Stimulated activated CD8-positive, alpha-beta memory T cell treated with anti-CD3 and anti-CD28 coated beads, Interleukin-15, amount 100 ng/mL, for 4 hours (primary cell): ENCODE measurements at places on chromosomes 5 and 9.

DNA sequence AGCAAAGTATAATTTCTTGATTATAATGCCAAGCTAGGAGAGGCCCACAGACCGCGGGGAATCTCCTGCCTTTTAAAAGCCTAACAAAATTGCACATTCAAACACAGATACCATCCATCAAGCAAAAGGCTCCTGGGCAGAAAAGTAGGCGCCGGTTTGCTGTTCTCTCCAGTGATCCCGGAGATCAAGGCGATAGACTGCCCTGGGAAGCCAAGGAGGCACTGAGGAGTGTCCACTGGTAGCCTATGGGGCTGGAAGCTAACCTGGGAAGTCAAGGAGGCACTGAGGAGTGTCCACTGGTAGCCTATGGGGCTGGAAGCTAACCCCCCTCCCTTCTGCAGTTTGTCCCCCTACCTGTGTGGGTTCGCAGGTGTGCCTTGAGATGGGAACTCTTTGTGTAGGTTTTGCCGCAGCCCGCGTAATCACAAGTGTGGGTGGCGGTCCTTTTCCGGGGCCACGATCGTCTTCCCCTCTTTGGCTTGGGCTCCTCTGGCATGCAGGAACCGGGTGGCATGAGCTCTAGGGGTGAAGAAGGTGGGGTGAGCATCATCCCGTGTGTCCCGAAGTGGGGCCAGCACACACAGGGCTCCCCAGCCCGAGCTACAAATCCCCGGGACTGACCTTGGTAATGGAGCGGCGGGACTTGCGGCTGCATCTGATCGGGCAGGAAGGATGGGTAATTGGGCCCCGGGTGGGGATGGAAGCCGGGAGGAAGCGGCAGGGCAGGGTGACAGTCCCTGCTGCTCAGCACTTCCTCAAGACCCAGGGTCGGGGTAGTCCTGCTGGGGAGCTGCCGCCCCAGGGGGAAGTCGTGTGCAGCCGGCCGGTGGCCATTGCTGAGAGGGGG lies 2.7 kb downstream of the KLF4 start:
- DNase-seq: no peak

DNA sequence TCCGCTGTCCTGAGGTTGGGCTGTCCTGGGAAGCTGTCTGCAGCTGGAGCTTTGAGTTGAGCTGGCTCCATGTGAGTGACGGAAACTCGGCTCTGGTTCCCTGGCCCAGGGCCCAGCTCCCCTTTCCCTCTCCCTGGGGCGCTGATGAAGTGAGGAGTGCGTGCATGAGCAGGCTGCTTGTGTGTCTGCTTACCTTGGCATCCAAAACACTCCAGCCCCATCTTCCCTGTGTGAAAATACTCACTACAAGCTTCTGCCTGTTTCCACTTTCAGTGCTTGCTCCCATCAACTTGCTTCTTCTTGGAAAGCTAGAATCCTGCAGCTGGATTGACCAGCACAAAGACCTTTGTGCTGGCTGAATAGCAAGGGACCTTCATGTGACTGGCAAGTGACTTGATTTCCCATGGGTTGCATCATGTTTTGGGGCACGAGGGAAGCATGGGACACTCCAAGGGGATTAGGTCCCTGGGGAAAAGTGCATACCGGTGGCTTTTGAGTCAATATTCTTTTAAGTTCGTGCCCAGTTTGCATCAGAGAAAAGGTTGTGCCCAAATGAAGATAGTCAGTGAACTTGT lies 198.1 kb downstream of the GADD45G start:
- DNase-seq: no peak

DNA sequence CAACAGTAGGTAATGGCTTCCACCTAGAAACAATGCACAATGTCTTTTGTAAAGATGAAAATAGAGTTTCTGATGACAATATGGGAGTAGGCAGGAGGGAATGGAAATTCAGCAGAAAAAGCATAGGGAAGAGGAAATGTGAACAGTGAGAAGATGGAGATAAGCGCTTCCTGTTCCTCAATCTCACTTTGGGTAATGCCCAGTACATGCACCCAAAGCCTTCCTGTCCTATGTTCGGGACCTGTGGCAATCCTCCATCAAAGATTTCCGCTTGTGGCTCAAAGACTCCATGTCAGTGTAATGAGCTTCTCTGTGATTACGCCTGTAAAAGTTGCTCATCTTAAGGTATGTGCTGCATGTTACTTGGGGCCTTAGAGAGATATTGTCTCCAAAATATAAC lies 2.7 kb downstream of the UGT3A1 start:
- no peak for DNase-seq

DNA sequence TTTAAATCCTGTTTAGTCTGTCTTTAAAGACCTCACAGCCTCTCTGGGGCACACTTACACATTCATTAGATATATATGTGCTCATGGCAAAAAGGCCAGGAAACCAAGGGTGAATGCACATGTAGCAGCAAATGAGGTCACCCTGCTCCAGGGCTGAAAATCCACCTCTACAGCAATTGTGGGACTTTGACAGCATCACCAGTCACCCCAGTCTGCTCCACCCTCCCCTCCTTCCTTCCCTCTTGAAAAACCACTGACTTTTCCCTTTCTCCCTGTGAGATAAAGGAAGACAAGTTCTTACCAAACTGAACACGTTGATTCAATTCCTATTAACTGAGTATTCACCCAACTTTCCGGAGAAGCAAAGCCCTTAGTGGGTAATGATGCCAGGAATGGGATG lies 15.2 kb upstream of the SH3RF2 start:
- DNase-seq: no peak

GRCh38 chr9:94927048-94927761 lies 200.7 kb downstream of the AOPEP start:
- DNase-seq: no peak

- no peak for DNase-seq
Measured at GRCh38 chr9:27866741-27867140, 293.5 kb upstream of the C9orf72 start.

DNA sequence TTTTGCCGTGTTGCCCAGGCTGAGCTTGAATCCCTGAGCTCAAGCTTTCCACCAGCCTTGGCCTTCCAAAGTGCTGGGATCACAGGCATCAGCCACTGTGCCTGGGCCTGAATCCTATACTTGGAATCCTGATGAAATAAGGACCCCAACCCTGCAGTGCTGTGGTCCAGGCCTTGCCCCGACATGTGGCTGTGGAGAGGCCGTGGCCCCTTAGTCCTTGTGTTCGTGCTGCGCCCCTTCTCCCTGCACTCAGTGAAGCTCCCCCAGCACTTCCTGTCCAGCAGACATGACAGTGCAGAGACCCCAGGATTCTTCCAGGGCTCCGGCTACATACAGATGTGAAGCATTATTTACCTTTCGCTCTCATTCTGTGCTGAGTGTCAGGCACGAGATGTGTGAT lies 52.9 kb downstream of the EHMT1 start:
- no peak for DNase-seq

- DNase-seq: no peak
Measured at GRCh38 chr9:91001146-91001611, 199.6 kb downstream of the SYK start.

DNA sequence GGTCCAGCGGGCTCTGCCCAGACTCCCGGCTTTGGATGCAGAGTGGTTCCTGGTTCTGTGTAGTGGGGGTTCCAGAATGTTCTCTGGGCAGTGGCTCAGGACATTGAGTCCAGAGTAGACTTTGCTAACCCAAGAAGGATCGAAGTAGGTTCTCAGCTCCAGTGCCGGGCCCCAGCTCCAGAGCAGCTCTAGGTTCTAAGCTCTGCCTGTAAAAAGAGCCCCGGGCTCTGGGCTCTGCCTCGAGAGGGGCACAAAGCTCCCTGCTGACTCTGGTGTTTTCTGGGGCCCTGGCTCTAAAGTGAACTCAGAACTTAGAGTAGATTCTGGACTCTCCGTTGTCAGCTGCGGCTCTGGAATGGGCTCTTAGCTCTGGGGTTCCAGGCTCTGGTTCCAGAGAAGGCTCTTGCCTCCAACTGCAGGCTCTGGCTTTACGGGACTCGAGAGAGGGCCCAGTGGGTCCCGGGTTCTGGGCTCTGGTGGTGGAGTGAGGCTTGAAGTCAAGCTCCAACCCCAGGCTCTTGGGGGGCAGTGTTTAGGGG lies 414 bp downstream of the WDR38 start:
- DNase-seq: no peak
